Stimulated activated CD8-positive, alpha-beta memory T cell treated with anti-CD3 and anti-CD28 coated beads, Interleukin-15, amount 100 ng/mL, for 24 hours (primary cell): ENCODE measurements at places on chromosomes 2 and 18.

- DNase-seq: no peak
Observed at GRCh38 chr2:204298404-204298803, 246.9 kb upstream of the PARD3B start.

- no peak for DNase-seq
Observed at GRCh38 chr2:142693171-142693950, 184.1 kb upstream of the KYNU start.

GRCh38 chr2:134549104-134549503 lies 169.7 kb downstream of the TMEM163 start:
- DNase-seq: no peak

DNA sequence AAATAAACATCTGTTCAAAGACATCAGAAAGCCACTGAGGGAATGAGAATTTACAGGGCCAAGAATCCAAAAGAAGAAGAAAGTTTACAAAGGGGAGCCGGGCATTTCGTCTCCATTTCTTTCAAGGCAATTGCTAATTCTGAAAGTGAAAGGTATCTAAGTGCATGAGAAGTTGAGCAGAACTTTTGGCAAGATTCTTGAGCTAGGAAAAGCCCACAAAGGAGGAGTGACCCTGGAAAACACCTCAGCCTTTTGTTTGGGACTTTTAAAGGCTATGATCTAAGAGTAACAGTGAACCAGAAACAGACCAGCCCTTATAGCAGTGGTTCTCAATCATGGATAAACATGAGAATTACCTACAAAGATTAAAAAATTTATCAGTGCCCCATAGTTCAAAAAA lies 87.4 kb downstream of the MDH1 start:
- no peak for DNase-seq

GRCh38 chr2:127117603-127118002 lies 10.6 kb upstream of the BIN1 start:
- DNase-seq: no peak

DNA sequence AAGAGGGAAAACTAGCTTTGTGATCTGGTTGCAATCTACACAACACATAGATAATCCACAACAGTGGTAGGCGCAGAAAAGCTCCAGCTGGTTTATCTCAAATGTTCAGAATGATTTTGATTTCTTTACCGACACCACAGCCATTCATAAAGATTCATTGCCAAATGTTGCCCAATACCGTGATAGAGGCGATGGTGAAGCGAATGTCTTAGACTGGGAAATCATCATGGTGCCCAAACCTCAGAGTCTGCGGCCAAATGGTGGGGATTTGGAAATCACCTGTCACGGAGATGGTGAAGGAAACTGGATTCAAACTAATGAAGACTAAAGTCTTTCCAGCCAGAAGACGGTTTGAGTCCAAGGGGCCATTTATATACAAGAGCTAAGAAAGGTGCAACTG lies 48.5 kb upstream of the CCDC150 start:
- no peak for DNase-seq

- no peak for DNase-seq
Observed at GRCh38 chr2:128361376-128362131, 42.9 kb upstream of the HS6ST1 start.

DNA sequence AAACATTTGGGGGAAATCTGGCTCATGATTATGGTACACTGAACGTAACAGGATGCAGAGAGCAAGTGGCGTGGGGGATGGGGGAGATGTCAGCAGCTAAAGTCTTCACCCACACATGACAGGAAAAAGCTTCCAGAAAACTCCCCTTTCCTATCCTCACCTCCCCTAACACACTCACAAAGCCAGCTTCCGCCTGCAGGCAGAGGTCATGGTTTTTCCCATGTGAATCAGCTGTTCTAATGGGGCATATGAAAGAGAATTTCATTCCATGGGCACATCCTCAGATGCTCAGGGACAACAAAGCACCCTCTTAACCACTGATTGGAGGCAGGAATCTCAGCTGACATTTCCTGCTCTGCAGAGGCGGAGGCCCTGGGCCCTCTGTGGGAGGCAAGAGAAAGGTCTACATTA lies 129.1 kb downstream of the TSN start:
- DNase-seq: no peak

- no peak for DNase-seq
Observed at GRCh38 chr2:85168942-85169341, 35.8 kb downstream of the TCF7L1 start.

GRCh38 chr18:56933472-56933871 lies 213.4 kb upstream of the BOD1L2 start:
- no peak for DNase-seq

DNA sequence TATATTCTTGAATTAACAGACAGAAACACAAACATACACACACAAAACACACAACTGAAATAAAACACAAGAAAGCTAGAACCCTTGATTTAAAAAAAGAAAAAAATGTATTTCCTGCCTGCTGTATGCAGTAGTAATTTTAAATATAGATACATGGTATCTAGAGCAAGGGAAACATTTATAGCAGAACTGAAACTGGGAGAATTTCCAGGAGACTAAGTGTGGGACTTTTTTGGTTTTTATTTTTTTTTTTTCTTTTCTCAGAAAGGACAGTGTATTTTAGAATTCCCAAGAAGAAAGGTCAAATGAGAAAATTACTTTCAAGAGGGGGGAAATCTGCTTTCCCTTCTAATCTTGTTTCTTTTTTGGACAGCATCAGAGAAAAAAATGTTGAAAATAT lies 558.9 kb upstream of the PKDCC start:
- no peak for DNase-seq

GRCh38 chr2:71303849-71304248 lies 27.7 kb upstream of the ZNF638 start:
- DNase-seq: no peak

- no peak for DNase-seq
Observed at GRCh38 chr2:19846030-19846429, 55.8 kb downstream of the TTC32 start.

DNA sequence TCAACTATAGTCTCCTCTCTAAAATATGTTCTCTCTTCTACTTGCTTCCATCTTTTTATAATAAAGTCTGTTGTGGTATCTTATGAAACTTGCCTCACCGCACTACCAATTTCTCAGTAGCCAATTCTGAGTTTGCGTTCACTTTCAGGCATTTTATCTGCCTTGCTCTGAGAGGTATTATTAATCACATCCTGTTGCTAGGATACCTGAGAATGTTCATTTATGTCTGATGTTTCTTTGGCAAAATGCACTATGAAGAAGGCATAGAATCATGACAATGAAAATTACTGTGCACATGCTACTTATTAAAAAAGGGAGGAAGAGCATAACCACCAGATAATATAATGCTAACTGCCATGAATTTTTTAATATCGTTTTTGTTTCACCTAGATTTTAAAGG lies 130.2 kb downstream of the CHST9 start:
- no peak for DNase-seq

DNA sequence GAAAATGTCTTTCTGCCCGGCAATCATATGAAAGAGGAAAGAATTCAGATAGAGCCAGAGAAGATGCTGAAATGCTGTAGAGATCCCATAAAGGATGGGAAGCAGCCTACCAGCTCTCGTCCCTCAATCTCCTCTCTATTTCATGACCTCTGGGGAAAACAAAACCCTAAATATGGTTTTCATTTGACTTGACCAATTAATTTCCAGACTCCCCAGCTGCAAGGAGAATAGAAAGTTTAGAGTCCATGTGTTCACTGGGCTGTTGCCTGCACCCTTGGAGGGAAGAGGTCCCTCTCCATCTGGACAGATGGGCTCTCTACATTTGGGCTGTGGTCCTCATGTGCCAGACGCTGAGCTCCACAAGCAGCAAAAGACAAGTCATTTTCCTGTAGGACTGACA lies 40.6 kb downstream of the CAPN13 start:
- no peak for DNase-seq

DNA sequence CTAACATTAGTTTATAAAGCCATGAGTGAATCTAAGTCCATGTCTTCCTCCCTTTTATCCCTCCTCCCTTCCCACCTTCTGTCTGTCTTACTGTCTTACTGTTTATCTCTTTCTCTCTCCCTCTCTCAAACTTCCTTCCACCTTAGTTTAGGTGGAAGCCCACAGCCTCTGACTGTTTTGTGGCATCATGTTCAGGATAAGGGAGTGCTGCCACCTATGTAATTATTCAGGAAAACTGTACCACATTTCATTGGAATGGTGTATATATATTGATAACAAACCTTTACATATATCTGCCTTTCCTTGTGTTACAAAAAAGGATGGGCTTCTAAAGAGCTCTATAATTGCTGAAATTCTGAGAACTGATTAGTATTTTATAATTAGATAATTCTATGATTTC lies 48.7 kb downstream of the NETO1 start:
- DNase-seq: no peak

- no peak for DNase-seq
Observed at GRCh38 chr2:127884436-127884835, 1.3 kb downstream of the AMMECR1L start.

- DNase-seq: no peak
Observed at GRCh38 chr18:10081492-10081891, 167.7 kb downstream of the VAPA start.

GRCh38 chr18:217532-218336 lies 50.1 kb downstream of the THOC1 start:
- no peak for DNase-seq

- DNase-seq: no peak
Observed at GRCh38 chr2:134590679-134591078, 128.1 kb downstream of the TMEM163 start.

DNA sequence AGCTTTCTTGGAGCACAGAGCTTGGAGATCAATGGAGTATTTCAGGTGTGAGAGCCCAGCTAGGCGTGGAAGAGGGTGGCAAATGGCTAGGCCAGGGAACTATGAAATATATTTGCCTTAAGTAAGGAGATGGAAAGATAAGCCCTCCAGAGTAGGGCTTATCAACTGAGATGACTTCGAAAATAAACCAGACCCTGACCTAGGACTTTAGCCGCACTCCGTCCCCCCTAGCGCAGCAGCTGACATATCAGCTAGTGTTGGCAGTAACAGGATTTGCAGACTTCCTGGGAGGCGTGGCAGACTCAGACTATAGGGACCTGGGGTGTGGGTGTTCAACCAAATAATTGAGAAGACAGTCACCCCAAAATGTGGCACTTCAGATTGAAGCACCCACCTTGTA lies 127.7 kb upstream of the EPAS1 start:
- no peak for DNase-seq

GRCh38 chr2:163351966-163352365 lies 383.8 kb downstream of the FIGN start:
- no peak for DNase-seq

GRCh38 chr2:158495175-158495574 lies 38.4 kb downstream of the PKP4 start:
- DNase-seq: no peak

DNA sequence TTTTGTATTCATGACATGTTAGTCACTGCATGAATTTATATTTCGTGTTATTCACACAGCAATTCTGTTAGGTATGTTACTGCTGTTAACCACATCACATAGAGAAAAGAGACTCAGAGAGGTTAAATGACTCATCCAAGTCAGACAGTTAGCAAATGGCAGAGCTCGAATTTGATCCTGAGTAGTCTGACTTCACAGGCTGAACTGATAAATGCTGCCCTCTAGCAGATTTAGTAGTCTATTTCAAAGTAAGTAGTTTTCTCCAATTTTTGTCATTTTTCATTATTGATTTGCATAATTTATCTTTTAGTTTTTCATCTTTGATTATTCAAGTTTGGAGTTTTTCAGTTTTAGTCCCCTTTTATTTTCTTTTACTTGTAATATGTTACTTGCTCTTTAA lies 58.3 kb downstream of the WDR7 start:
- DNase-seq: no peak

DNA sequence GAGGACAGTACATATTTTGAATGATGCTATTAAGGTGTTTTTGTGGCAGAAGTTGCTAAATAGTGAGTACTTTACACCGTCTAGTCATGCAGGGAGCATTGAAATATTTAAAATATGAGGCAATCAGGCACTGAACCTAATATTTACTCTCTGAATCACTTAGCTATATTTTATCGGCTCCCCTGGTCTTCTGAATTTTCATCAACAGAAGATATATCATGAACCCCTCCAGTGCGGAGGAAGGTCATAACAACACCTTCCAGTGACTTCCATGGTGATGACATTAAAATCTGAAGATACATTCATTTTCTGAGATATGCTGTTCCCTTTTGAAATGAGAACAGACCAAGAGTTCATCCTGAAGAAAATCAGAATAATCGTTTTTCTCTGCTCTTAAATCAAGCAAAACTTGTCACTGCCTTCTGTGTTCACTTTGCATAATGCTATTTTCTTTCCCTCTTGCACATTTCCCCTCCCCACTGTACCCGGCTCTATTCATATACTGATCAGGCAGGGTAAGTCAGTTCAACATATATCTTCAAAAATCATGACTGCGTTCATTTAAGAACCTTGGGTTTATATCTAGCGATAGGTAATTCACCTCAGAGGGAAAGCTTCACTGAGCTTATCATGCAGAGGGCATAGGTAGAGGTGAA lies 729.9 kb upstream of the GYPC start:
- DNase-seq: no peak

- no peak for DNase-seq
Observed at GRCh38 chr2:133477616-133477990, 90.7 kb downstream of the NCKAP5 start.

DNA sequence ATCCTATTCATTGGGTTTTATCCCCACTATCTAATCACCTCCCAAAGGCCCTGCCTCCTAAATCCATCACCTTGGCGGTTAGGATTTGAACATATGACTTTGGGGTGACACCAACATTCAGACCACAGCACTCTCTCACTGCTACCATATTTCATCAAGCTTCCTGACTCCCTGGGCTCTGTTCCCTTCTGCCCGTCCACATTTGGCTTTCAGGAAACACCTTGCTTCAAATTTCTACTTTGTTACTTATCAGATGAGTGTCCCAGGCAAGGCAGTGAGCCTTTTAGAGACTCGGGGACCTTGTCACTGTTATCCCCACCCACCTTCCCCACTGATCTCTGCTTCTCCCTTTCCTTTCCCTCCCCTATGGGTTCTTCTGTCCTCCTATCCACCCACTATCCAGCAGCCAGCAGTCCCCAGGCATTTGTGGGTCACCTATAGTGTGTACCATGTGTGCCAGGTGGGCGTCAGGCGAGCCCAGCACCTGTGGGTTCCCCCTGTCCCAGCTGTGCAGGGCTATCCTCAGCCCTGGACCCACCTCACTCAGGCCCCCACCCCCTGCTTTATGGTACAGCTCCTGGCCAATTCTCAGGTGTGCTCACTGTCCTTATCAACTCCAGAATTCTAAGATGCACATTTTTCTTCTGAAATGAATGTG lies 230.9 kb downstream of the LOXHD1 start:
- no peak for DNase-seq

GRCh38 chr18:76572518-76573247 lies 77.6 kb upstream of the ZNF516 start:
- DNase-seq: no peak

GRCh38 chr2:186554850-186555671 lies 34.8 kb upstream of the ITGAV start:
- DNase-seq: no peak

GRCh38 chr2:144834363-144834762 lies 314.4 kb upstream of the ZEB2 start:
- DNase-seq: no peak

DNA sequence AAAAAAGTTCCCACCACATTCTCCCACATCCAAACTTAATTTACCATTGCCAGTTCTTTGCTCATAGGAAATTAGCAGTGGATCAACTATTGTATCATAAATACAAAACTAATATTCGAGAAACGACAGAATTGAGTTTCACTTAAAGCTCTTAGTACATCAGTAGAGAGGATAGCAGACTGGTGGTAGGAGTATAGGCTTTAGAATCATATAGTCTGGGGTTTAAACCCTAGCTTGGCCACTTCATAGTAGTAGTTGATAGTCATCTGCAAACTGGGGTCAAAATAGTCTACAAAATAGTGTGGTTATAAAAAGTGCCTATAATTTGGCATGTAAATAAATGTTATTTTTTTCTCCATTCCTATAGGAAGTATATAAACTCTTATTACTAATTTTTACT lies 30.9 kb downstream of the PIK3C3 start:
- DNase-seq: no peak
